Right ventricle myocardium superior (tissue), 1 donor: ENCODE measurements at places on chromosomes 2 and 18. TPM values are rescaled to one million over a fixed set of nuclear protein-coding genes. Genes with fewer than 3 reads are reported as not detected.

GRCh38 chr2:220670511-220670910, 901.6 kb downstream of the EPHA4 start:
- DNase-seq = no peak

The WDPCP gene
- 12.8 TPM for total RNA-seq

DNA sequence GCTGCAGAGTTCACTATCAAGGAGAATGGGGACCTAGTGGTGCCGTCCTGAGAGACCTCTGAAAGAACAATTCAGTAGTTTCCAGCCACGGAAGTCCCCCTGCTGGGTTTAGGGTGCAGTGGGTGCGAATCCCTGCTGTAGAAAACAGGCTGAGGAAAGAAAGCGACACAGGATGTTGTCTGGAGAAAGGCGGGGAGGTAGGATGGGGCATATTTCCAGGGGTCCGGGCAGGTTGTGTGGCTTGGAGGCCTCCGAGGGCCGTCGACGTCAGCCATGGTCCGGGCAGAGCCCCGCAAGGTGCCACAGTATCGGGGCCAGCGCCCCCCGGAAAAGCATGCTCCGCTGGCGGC, 807 bp upstream of the CREB1 start:
- no peak for DNase-seq

The LOXHD1 gene
- 0.62 TPM for total RNA-seq

DNA sequence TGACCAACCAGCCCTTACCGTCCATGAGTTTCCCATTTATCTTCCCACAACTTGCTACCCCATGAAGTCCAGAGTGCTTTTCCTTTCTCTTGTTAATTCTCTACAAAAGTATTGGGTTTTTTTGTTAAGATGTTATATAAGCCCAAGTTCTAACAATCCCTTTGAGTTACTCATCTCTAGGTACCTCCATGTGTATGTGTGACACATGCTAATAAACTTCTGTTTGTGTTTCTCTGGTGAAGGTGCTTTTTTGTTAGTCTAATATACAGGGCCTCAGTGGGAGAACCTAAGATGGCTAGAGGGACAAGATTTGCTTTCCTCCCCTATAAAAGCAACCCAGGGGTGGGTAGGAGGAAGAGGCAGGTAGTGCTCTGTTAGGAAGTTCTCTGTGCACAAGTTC, 31.8 kb upstream of the RMDN2 start:
- DNase-seq = no peak
